ENCODE measurements at places on chromosomes 12 and 14.

DNA sequence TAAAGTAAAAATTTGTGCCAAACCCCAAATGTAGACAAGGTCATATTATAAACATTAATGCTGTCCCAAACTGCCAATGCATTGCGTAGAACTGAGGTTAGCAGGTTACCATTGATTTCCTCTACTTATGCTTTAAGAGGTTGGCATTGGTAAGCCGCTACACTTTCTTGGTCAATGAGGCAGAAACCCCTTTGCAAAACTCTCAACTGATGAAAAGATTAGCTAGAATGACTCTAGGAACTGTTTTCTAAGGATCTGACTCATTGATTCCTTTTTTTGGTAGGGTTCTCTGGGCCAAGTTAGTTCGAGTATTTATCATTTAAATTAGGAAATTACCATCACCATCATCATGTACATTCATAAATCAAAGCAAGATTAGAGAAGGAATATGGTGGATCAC, 44.6 kb downstream of the HMGA2 start:
- no peak for DNase-seq

DNA sequence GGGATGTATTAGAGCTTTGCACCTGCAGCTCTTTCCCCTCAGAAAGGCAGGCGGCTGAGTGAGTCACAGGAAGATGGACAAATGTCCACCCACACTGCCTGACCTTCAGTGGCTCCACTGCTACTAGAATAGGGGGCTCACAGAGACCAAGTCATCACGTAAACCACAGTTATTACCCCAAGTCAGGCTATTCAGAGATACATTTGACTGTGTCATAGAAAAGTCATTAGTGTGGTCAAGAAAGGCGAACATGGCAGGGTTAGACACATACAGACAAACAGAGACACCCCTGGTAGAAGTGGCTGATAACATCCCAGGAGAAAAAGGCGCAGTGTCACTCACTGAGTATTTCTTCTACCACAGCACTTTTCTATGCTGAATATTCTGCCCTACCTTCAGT, 36.0 kb downstream of the GCH1 start:
- no peak for DNase-seq

GRCh38 chr14:100303179-100303578, 3.1 kb downstream of the SLC25A29 start:
- DNase-seq = peak; percentile 75

DNA sequence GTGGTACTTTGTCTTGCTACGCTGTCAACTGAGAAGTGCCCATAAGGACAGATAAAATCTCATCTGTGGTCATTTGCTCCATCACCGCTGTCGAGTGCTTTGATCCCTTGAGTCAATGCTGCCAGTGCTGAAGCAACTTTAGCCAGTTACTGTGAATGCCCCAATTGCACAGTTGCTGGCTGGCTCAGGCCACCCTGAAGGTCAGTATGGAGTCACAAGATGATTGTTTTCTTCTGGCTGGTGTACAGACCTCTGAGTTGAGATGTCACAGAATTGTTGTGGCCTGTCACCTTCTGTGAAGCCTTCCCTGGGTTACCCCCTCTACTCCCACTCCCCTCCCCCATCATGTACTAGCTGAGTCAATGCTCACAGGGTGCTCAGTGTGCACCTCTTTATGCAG, 92.9 kb downstream of the PELI2 start:
- DNase-seq = no peak

GRCh38 chr12:92784797-92785562, 82.2 kb downstream of the PLEKHG7 start:
- peak; percentile 11 for DNase-seq

DNA sequence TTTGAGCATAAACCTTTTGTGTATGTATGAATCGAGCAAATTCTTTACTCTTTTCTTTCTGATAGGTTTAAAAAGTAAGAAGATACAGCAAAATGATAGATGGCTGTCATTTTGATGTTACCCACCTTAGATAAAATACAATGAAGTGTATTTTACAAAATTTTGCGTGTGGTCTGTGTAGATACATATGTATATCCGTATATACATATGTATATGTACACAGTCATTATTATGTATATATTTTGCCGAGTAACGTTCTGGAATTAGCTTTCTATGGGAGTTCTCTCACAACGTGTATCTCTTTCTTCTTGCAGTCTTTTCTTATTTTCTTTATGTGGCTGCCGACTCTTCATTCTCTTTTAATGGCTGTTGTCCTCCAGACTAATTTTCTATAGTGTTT, 32.4 kb upstream of the CHPT1 start:
- no peak for DNase-seq

DNA sequence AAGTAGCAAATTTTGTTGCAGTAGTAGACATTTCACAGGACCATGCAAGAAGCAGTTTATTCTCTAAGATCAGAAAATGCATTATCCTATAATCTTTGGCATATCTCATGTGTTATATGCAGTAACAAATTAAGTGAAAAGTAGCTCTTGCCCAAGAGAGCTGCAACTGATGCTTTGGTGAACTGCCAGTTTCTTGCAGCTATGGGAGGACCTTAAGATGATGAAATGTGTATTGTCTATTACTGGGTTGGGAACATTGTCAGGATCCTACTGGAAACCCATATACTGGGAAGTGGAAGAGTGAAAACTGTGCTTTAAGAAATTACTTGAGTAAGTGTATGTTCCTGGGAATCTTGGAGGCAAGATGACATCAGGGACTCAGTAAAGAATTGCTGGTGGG, 238.8 kb downstream of the DACT1 start:
- no peak for DNase-seq

- DNase-seq = no peak
Observed at GRCh38 chr12:52984136-52984535, 22.1 kb upstream of the EIF4B start.

DNA sequence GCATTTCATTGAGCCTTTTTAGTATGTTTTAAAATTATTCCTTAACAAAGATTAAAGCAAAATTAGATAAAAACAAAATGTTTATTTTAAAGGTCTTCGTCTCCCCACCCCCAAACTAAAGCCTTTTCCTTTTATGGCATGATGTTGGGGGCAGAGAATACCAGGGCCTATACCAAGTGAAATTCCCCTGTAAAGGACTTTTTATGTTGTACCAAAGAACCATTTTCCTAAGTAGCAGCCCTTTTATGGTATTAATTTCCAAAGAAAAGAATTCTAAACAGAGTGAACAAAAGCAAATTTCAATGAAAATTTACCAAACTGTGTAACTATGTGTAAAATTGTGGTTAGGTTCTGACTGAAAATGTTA, 71.9 kb upstream of the GNPNAT1 start:
- no peak for DNase-seq

GRCh38 chr14:56119201-56119981, 1.2 kb downstream of the PELI2 start:
- peak; percentile 15 for DNase-seq

DNA sequence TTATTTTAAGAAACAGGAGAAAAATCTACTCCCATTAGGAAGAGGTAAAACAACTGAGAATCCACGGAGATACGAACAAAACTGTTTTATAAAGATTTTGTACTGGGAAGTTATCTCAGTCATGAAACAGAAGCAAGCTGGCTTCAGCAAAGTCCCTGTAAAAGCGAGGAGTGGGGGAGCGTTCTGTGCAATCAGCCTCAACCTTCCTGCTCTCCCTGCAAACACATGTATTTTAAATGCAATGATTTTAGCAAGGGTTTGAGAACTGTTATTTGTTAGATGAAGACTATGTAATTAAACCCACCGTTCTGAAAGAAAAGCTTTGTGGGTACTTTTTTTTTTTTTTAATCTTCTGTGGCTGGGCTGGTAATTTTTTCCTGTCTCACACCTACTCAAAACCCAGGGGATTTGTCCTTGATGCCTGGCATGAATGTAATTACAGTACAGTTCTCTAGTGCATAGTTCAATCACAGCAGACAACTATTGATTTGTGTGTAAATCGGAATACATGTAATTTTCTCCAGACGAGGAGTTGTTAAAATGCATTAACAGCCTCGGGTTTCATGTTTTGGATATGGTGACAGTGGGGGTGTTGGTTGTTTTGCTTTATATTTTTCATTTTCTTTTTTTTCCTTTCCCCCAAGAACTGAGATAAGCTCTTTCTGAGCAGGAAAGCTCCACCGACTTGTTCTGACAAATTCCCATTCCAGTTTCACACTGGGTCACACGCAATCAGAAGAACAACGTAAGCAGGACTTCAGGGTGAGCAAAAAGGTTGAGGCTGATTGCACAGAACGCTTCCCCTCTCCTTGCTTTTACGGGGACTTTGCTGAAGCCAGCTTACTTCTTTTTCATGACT, 153.6 kb downstream of the PHLDA1 start:
- DNase-seq = no peak

DNA sequence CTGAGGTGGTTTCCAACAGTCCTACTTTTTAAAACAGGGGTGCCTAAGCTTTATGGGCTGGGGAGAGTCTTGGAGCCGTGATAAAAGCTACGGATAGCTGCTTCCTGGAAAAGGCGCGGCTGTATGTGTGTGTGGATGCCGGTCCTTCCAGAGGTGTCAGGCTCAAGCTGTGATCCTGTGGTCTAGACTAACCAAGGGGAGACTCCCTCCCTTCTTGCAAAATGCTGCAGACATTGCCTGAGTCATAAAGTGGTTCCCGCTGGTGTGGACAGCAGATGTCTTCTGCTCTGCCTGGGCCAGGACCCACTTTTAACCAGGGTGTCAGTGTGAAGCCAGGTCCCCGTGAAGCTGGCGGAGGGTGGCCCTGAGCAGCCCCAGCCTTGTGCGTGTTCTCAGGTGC, 37.8 kb downstream of the CCDC92 start:
- no peak for DNase-seq

GRCh38 chr14:89621009-89621421, 204.0 kb upstream of the FOXN3 start:
- no peak for DNase-seq

DNA sequence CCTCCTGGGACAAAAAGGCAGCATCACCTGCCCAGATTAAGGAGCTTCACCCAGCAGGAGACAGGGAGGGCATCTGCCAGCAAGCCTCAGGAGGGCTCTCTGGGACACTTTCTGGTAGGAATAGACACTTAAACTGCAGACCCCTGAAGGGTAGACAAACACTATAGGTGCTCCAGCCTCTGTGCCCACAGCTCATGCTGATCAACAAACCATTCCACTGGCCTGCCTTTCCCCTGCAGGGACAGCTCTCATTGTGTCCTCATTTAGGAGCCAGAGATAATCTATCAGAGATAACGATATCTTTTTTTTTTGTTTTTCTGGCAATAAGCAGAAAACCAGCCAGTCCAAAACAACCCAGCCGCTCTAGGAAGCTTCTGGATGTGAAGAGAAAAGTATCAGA, 251.8 kb upstream of the CCDC196 start:
- DNase-seq = no peak

DNA sequence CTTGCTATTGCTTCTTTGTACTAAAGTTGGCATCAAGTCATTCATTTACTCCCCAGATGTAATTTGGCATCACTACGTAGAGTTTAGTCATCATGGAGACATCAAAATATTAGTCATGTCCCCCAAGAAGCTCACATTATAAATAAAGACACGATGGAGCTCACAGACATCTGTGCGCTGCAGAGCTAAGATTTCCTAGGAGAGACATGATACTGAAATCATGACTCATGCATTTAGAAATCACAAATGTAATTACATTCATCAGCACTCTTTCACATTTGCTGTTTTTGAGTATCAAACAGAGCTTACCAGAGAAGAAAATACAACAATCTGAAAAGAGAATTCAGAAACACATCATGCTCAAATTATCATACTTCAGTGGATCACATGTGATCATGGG, 169.8 kb downstream of the LRIG3 start:
- DNase-seq = no peak

DNA sequence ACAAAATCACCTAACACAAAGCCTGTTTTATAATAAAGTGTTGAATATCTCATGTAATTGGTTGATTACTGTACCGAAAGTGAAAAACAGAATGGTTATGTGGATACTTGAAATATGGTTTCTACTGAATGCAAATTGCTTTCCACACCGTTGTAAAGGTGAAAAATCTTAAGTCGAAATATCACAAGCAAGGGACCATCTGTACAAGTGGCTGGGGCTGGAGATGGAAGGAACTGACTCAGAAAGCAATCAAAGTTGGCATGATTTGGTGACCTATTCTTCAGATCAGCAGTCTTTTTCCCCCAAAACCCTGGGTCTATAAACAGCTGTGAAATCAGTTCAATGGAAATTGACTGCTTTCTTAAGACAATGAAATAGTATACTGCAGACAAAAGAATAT, 3.6 kb downstream of the CBX5 start:
- DNase-seq = no peak

DNA sequence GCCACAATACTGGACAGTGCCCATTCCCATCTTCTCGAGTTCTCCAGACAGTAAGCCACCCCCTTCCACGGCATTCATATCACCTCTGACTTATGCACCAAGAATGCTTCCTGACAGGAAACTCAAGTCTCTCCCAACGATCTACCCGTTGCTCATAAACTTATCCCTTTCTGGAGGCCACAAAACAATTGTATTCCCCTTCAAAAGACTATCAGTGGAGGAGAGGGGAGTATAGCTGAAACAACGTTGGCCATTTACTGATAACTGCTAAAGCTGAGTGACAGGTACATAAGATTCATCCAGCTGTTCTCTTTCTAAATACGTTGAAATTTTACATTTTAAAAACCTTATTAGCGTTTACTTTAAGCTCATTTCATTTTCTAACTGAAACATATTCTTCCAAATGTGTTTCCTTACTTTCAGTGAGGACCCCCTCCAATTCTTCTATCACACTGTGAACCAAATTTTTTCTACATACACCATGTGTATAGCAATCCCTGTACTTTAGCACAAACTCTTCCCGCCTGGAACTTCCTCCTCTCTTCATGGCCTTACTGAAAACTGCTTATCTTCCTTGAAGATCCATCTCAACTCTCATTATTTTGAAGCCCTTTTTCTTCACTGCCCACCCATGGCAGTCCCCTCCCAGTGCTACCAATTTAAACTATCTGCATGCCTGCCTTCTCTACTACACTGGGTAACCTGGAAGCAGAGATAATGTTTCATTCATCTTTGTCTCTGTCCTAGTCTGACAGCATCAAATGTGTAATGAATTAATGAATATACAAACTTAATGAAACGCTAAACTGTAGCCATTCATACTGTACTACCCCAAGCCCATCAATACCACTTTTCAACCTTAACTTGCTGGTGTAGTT, 28.8 kb downstream of the ATXN2 start:
- DNase-seq = peak; percentile 35

GRCh38 chr14:24680516-24680915, 46.5 kb upstream of the GZMB start:
- no peak for DNase-seq

DNA sequence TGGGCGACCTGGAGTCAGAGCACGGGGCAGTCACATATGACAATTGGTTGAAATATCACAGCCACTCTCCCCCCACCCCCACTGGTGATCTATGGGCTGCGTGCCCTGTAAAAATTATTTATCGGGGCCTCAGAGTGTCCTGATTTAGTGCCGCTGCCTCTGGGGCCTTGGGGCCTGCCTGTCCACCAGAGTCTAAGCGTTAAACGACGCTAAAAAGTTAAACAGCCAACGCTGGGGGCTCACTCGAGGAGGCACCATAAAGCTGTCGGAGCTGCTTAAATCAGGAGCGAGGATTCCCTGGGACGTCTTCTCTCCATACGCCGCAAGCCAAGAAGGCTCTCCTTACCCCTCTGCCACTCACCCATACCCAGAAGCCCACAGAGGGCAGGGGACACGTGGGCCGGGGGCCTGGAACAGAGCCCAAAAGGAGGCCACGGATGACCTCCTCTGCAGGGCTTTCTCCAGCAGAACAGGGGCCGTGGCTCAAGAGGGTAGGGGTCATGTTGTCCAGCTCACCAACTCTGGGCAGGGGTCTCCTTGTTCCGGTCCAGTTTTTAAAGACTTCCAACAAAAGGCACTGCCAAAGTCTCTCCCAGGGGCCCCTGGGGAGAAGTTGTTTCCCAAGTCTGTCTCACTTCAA, 42.2 kb downstream of the SMUG1 start:
- no peak for DNase-seq

All from 8988T (cell line).